NCI-H510A (cell line): ENCODE measurements at places on chromosomes 3 and 15.

DNA sequence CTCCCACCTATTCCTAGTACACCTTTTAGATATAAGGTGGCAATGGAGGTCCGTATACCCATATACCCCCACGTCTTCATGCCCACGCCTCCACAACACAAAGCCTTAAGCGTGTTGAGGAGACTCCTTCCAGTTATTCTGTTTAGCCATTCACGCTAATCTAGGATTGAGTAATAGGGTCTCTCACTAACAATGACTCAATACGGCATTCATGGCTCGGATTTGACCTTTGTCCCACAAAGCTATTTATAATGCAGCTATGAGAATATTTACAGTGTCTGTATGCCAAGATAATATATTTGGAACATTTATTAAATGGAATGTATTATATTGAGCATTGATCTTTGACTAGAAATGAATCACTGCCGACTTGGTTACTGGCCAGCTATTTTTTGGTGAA is 215.8 kb downstream of the KCNH8 start:
- no peak for DNase-seq

- DNase-seq = no peak
These were observed 622.8 kb upstream of the AGTR1 start for GRCh38 chr3:148074946-148075345.

DNA sequence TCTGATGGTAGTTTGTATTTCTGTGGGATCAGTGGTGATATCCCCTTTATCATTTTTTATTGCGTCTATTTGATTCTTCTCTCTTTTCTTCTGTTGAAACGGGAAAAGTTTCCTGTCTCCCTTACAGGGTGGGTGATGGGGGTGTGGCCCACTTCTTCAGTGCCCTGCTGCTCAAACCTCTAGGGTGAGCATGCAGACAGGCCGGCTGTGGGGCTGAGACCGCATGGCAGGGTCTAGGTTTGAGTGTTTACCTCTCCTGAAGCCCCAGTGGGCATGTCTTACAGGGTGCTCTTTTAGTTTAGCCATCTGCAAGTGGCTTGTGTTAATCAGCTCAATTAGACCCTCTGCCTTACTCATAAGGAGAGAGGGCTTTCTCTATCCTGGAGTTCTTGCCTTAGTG is 450.0 kb upstream of the EPHA3 start:
- DNase-seq = no peak

DNA sequence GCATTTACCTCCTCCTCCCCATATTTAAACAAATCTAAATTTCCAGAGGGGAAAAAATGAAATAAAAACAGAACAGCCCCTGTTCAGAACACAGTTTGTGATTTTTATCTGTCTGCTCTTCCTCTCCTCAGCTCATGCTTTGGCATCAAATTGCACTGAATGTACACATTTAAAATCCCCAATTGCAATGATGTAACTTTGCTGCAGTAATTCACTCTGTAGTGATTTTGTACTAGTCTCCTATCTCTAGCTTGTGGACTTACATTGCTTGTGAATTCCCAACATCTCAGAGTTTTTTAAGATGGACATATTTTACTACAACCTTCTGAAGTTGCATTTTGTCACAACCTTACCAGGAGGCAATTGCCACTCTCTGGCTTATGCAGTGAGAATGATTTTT is 81.6 kb upstream of the ROBO2 start:
- no peak for DNase-seq

DNA sequence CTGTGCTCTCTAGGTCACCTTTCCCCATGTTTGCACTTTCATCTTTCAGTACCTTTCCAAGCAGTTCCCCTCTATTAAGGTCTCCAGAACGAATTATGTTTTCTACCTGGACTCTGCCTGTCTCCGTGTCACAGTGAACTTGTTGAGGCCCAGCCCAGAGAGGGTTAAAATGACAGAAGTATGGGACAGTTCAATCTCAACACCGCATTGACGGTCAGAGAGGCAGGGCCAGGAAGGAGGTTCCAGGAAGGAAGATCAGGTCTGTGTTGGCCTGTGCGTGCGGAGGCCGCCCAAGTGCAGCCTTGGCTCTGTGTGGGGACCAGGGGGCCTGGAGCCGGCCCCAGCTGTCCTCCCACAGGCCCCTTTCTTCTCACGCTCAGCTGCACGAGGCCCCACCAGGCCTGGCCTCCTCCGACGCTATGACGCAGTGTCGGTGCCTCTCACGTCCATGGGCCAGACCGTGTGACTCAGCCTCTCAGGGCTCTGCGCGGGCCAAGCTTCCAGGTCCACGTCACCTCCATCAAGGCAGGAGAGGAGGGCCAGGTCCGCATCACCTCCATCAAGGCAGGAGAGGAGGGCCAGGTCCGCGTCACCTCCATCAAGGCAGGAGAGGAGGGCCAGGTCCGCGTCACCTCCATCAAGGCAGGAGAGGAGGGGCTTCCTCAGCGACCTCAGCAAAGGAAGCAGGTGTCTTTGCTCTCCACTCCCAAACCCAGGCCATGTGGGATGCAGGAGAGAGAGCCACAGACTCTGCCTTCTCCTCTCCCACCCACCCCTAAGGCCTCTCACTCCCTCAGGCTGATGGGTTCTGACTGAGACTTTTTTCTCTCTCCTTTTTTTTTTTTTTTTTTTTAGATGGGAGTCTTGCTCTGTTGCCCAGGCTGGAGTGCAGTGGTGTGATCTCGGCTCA is 83.1 kb downstream of the CPN2 start:
- DNase-seq = no peak

DNA sequence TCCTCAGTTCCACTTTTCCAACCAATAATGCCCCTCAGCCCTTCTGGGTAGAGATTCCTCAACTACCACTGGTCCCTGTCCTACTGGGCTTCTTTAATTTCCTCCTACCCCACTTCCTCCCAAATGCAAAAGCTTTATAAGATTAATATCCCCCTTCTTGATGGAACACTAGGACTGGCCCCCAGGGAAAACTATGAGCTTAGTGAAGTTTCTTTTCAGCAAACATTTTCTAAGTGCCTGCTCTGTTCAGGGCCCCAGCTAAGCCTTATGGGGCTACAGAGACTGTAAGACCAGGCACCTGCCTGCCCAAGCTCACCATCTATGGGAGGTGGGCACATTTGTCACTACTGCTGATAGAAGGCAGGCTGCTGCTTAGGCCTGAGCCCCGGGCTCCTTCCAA is 79.4 kb downstream of the RPLP1 start:
- DNase-seq = no peak

- DNase-seq = no peak
These were observed 24.0 kb upstream of the MEIS2 start for GRCh38 chr15:37124331-37124730.

DNA sequence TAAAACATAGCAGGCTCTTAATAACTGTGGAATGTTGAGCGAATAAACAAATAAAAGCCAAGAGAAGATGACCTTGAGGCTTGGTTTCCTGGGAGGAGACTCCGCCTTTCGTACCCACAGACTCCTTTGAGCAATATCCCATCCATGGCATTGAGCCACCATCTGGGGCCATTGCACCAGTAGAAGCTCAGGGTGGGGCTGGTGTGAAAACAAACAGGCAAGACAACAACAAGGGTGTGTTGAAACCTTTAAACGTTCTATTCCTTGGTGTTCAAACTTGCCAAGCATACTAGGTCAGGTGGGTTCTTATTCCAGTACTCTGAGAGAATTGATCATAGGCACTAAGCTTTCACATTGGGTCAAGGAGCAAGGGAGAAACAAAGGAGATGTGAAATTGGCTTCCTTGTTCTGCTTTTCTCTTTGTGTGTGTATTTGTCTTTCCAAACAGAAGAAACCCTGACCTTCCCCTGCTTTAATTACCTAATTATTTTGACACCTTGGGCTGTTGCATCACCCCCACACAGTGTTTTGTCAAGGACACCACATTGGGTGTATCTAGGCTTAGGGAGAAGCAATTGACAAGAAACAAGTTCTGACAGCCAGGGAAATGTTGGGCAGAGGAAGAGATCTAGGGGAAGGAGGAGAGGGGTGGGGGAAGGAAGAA is 105.1 kb upstream of the BCL6 start:
- DNase-seq = no peak

DNA sequence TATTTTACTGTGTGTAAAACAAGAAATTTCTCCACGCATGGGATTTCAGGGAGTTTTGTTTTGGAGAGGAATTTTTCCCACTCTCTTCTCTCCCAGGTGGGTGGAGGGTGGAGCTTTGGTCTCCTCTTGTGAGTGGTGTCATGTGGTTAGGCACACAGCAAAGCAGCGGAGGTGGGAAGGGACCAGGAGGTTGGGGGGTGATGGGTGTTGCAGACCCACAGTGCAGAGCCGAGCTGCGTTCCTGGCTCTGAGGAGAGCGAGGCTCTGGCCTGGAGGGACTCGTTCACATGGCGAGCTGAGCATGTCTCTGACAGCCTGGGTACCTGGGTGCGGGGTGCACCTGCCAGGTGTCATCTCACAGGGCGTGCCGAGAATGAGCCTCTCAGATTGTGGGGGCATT is 87.8 kb downstream of the RYR3 start:
- no peak for DNase-seq

- no peak for DNase-seq
These were observed 2.5 kb downstream of the CFAP92 start for GRCh38 chr3:128991355-128991895.

- no peak for DNase-seq
These were observed 40.5 kb downstream of the FEZF2 start for GRCh38 chr3:62332835-62333244.

GRCh38 chr3:46947981-46948791 is 28.4 kb downstream of the CCDC12 start:
- no peak for DNase-seq

DNA sequence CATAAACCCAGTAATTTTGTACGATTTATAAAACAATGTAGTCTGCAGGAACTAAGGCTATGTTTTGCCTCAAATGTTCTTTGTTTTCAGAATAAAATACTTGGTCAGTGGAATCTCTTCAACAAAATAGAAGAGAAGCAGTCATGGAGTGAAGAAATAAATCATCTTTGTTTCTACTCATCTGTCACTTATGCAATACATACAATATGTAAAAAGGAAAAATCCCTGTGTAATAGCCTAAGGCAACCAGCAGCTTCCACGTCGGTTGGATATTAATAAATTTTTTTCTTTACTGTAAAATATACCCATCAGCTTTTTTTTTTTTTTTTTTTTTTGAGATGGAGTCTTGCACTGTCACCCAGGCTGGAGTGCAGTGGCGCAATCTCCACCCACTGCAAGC is 5.2 kb upstream of the WDR5B start:
- DNase-seq = no peak

DNA sequence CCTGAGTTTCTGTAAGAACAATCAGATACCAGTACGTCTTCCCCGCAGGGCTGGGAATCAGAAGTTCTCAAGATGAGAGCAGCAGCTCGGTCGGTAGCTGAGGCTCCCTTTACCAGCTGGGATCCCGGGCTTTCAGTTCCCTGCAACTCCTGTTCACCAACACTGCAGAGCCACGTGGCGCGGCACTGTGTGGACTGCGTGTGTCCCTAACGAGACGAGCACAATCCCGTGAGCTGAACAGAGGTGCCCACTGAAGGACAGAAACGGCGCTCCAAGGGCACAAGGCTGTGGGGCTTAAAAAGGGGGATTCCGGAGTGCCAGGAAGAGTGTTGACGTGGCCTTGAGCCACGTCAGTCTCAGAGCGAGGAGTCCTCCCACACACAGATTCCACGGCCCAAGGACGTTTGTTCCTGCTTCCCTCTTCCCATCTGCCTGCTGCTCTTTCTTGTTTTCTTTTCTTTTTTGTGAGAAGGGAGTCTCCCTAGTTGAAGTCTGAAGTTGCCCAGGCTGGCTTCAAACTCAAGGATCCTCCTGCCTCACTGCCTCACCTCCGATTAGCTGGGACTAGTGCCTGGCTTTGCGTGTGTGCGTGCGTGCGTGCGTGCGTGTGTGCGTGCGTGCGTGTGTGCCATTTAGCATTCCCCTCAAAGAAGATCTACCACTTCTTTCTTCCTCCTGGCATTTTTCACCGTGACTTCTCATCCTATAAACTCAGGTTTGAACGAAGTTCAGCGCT is 37.1 kb upstream of the RPL35A start:
- no peak for DNase-seq

DNA sequence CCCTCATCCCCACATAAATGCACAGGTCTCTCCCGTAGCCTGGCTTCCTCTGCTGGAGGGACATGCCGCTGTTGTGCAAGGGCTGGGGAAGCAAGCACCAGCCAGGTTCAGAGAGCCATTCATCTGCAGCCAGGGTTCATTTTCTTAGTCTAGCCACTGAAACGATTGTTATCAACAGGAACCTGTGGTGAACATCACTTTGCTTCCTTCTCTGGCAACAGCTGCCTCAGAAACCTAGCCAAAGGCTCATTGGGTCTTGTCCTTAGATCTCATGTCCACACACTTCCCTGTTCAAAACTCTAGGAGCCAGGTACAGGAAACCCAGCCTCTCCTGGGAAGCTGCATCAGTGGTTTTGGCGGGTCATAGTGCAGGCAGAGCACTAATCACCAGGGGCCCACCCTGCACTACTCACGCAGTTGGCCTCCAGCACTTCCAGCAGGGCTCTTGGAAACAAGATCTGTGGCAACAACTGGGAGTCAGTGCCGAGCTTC is 47.0 kb downstream of the OXNAD1 start:
- no peak for DNase-seq

DNA sequence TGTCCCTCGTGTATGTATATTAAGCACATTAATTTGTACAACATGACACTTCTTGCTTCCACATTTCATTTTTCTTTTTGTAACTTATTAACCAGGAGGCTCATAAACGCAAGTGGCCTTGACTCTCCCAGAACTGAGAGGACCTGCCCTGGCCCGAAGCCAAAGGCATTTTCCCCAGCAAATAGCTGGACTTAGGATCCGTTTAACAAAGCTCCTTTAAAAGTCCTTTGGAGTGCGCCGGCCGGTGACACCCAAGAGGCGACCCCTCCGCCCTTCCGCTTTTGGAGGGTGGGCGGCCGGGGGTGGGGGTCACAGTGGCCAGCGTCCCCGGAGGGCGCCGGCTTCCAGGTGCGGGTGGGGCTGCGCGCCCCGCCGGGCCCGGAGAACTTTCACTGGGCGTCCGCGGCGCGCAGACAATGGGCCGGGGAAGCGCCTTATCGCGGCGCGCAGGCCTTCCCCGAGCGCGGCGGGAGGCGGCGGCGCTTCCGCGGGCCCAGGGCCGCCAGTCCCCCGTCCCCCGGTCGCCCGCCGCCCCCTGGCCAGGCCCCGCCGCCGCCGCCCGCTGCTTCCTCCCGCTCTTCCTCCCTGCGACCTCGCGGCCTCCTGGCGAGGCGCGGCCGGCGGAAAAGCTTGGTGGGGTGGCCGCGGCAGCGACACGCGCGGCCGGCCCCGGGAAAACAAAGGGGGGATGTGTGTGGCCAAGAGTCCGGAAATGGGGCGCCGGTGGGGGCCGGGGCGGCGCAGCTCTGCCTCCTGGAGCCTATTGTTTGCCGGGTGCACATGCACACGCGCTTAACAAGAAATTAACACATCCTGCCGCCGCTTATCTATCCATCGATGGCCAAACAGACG is 613.4 kb downstream of the MCTP2 start:
- no peak for DNase-seq

GRCh38 chr3:188439080-188439479 is 285.1 kb downstream of the LPP start:
- DNase-seq = no peak

DNA sequence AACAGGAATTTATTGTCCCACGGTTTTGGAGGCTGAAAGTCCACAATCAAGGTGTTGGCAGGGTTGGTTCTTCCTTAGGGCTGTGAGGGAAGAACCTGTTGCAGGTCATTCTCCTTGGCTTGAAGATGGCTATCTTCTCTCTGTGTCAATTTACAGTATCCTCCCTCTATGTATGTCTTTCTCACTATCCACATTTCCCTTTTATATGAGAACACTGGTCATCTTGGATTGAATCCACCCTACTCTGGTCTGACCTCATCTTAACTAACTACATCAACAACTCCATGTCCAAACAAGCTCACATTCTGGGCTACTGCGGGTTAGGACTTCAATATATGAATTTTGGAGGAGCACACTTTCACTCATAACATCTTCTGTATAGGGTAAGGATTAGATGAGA is 61.9 kb downstream of the CLDN1 start:
- no peak for DNase-seq
